CD8-positive, alpha-beta memory T cell (primary cell): ENCODE measurements at places on chromosomes 7 and 10.

GRCh38 chr7:34389332-34390078 lies 268.5 kb upstream of the NPSR1 start:
- no peak for DNase-seq

GRCh38 chr10:87799860-87800259 lies 18.2 kb downstream of the ATAD1 start:
- DNase-seq: no peak

DNA sequence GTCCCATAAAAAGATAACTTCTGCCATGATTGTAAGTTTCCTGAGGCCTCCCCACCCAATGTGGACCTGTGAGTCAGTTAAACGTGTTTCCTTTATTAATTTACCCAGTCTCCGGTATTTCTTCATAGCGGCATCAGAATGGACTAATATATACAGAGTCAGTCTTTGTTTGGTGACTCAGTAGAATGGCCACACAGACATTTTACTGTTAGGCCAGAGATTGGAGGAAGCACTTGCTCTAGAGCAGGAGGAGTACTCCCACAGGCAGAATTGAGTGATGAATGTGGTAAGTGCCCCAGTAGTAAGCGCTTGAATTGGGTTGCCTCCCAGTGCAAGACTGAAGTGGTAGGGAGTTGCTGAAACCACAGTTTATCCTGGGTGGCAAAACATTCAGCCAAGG lies 149.5 kb upstream of the SMIM30 start:
- no peak for DNase-seq

DNA sequence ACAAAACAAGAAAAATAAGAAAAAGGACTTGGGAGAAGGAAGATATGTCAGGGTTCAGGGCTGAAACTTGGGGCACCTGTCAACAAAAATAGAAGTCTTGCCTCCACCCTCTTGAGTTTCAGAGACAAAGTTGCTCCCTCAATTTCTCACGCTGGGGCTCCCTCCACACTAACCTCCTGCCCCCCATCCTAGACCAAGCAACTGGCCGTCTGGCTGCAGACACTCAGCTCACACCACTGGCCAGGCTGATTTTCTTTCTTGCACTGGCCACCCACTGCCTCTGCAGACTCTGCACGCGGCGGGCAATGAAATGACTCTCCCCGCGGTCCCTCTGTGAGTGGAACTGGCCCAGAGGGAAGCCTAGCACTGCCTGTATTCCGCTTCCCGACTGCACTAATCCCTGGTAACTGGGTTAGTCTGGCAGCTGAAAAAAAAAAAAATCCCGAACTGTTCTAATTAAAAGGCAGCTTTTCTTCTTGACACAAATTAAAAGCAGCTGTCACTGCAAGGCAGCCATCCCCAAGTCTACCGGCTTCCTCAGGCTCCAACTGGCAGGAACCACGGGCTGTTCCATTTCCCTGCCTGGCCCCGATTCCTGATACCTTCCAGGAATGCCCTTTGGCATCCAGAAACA lies 83.5 kb downstream of the SPDYE5 start:
- no peak for DNase-seq

DNA sequence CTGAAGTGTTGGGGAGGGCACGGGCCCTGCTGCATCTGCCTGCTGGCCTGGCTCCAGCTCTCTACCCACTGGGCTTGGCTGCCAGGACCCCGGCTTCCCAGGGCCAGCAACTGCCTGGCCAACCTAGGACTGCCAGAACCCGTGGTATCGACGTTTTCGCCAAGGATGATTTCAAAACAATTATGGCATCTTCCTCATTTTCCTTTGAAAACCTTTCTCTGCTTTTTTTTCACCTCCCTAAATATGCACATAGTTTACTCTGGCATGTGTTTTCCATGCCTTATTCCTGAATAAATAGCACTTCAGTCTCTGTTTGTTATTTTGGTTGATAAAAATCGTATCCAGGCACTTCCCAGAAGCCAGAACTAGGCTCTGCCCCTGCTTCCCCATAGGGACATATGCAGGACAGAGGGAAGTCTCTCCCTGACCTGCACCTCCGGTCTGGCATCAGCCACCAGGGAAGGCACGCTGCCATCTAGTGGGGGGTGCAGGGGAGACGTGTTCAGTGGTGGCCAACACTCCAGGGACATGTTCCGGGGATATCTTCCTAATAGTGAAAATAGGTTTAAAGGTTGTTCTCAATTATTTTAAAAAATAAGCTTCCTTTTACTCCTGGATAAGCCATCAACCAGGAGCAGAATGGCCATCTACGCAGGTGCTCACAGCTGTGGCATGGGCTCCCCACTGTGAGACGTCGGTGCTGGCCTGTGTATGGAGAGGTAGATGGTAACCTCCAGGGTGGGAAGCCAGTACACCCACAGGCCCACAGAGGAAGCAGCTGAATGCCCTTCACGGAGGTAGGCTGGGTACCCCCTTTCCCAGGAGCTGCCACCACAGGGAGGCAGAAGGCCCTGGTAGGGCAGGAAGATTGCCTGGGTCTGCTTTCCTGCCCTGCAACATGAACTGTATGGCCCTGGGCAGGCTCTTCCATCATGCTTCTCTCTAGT lies 30.7 kb upstream of the ANTXRL start:
- peak; percentile 23 for DNase-seq

DNA sequence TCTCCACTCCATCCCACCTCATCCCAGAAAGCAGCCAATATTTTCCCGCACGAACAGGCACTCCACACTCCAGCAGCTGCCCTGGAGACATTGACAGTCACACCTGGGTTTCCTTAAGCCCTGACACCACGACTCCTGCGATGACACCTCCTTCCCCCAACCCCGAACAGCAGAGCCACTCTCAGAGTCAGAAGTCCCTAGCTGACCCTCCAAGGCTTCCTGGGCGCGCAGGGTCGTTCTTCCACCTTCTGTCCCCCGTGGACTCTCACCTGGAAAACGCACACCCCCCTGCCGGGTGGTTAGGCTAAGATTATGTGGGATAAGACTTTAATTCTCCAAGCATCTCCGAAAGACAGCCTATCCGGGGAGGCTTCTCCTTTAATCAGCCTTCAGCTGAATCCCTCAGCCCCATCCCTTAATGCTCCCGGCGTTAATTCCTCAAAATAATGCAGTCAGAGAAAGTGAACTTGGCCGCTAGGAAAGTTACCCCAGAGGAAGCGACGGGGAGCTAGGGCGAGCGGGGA lies 1.1 kb downstream of the DENND11 start:
- no peak for DNase-seq

GRCh38 chr10:47317251-47317650 lies 5.0 kb upstream of the GDF2 start:
- no peak for DNase-seq

DNA sequence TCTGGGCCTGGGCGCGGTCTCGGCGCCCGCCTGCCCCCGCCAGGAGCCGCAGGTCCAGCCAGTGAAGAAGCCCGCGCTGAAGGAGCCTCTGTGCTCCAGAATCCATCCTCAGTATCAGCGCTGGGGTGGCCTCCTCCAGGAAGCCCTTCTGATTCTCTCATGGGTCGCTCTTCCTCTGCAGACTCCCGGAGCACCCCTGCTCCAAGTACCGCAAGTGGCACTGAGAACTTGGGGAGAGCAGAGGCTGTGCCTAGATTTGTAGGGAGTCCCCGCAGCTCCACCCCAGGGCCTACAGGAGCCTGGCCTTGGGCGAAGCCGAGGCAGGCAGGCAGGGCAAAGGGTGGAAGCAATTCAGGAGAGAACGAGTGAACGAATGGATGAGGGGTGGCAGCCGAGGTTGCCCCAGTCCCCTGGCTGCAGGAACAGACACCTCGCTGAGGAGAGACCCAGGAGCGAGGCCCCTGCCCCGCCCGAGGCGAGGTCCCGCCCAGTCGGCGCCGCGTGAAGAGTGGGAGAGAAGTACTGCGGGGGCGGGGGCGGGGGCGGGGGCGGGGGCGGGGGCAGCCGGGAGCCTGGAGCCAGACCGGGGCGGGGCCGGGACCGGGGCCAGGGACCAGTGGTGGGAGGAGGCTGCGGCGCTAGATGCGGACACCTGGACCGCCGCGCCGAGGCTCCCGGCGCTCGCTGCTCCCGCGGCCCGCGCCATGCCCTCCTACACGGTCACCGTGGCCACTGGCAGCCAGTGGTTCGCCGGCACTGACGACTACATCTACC lies at the start of gene ALOX5:
Gene ALOX5 (plus strand): TSS at position 641 of the 774 bp plus-strand sequence. CDS start 64 bp downstream, at position 705.
- no peak for DNase-seq
